ENCODE measurements at places on chromosomes 4 and X. TPM values are rescaled to one million over a fixed set of nuclear protein-coding genes. Genes with fewer than 3 reads are reported as not detected.

THOC2 gene
- 68.6 TPM for total RNA-seq

PGAM4 gene
- not detected for total RNA-seq

GRCh38 chrX:12153741-12154140, 15.5 kb downstream of the FRMPD4 start:
- H3K27ac ChIP-seq: no peak overlapping the region
- DNase-seq: no peak
- no peaks in the 10 kb centered on the region for H3K4me1 ChIP-seq
- H3K27me3 ChIP-seq: no peaks in the 10 kb centered on the region

HMX1 gene
- total RNA-seq: not detected

ADGRG2 gene
- total RNA-seq: not detected

Measured in astrocyte (in vitro differentiated cells and primary cell).